NCI-H1694 treated with DMSO at 0.1 percent for 48 hours (cell line): ENCODE measurements at places on chromosomes 6 and 20.

- no peak for DNase-seq
Observed at GRCh38 chr6:43963203-43963602, 164.0 kb downstream of the MRPL14 start.

GRCh38 chr6:151290877-151291721 is 51.3 kb downstream of the AKAP12 start:
- no peak for DNase-seq

DNA sequence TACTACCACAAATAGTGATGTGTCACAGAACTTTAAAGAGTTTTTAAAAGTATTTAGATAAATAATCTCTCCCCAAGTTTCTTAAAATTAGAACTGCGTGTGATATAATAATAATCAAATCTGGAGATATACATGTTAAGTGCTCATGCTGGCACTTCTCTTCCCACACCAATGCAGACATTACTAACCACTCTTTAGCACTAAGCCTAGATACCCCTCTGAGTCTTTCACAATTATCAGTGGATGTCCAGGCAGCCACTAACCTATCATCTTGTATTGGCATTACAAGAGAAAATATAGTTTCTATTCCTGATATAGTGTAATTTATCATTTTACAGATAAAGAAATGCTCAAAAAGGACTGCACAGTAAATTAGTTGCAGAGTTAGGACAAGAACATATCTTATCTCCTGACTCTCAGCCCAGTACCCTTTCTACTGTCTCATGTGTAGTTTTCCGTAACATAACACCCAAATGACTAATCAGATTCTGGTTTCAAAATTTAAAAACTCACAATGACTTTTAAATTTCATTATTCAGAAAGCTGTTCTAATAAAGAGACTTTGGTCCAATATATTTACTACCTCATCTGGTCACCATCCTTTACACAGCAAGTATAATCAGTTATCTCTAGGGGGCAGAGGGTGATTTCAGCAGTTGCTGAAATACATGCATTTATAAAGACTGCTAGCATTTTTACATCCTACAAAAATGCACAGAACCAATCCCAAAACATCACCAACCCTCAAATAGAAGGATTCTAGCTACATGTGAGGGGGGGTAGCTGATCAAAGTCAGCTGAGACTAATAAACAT is 215.5 kb upstream of the MCHR2 start:
- no peak for DNase-seq

DNA sequence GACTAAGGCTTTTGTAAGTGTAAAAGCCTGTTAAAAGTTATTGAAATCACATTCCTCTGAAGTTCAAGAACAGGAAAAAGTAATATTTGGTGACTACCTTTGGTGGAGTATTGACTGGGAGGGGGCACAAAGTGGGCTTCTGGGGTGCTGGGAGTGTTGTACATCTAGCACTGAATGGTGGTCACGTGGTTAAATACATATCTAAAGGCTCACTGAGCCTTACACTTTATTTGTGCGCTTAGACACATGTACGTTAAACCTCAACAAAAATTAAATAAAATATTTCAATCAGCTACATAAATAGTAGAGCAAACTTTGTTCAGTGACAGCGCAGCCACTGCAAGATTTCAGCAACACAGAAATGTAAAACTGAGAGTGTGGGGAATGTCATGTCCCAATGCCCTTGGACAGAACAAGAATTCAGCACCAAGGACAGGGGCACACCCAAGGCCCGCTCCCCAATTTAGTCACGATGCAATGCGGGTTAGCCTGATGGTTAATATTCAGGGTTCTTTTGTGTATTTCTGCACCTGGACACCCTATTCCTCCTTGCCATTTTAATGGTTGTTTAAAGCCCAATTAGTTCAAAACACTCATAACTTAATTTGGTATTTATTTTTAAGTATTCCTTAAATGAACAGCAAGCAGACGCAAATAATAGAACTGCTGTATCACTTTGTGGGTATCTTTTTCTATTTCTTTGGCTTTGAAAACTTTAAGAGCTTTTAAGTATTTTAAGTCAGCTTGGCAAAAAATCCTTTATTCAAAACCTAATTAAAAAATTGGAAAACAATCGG is 37.4 kb downstream of the ANGPT4 start:
- DNase-seq: no peak

DNA sequence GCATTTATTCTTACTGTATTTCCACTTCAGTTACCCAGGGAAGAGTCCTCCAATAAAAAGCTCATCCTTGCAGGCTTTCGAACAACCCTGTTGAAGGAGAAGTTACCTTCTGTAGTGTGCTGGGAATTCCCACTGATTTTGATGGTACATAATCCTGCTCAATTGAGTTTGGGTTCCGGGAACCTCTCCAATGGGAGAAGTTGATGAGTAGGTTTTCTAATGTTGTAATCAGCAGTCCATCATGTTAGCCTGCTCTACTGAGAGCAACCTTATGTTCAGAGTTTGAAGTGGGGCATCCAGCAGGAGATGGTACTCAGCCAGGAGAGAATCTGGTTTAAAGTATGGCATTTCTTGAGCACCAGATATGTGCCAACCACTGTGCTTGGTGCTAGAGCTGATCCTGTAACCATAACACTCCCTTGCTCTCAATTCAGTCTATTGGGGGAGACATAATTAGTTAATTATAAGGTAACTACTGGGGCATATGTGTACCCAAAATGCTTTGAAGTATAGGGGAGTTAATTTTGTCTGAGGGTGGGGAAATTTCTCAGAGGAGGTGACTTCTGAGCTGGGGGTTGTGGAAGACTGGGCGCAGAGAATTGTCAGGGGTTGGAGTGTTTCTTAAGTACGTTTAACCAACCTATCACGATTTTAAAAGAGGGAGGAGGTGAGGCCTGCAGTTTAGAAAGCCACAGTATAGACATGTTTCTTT is 2.1 kb downstream of the TOP1 start:
- DNase-seq: no peak

GRCh38 chr6:168852376-168852884 is 401.2 kb downstream of the THBS2 start:
- no peak for DNase-seq

- peak; percentile 63 for DNase-seq
Observed at GRCh38 chr6:80003826-80004172, 650 bp upstream of the TTK start.

GRCh38 chr6:64580346-64580745 is 944.7 kb downstream of the PHF3 start:
- DNase-seq: no peak

DNA sequence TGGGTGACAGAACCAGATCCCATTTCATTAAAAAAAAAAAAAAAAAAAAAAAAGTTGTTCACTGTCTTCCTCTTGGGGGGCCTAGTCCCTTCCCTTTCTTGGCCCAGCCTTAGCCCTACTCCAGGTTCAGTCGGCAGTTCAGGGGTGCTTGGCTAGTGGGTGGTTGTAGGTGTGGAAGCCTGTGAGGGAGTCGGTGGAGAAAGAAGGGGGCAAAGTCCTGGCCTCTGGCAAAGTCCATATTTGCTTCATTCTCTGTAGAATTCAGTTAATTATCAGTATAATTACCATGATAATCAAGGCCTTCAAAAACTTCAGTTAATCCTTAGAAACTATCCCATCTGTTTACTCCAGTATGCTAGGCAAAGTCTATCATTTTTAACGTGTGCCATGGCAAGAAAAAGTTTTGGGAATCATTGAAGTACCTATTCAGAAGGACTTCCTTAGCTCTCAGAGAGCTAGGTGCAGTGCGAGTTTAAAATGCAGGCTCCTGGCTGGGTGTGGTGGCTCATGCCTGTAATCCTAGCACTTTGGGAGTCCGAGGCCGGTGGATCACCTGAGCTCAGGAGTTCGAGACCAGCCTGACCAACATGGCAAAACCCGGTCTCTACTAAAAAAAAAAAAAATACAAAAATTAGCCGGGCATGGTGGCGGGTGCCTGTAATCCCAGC is 205.7 kb upstream of the ARG1 start:
- no peak for DNase-seq

- no peak for DNase-seq
Observed at GRCh38 chr6:98833057-98833306, 1.4 kb upstream of the POU3F2 start.

GRCh38 chr6:135703007-135703406 is 148.5 kb upstream of the PDE7B start:
- DNase-seq: no peak

GRCh38 chr6:2327591-2327990 is 82.2 kb upstream of the GMDS start:
- no peak for DNase-seq

GRCh38 chr6:57294862-57295445 is 22.5 kb upstream of the PRIM2 start:
- DNase-seq: no peak

DNA sequence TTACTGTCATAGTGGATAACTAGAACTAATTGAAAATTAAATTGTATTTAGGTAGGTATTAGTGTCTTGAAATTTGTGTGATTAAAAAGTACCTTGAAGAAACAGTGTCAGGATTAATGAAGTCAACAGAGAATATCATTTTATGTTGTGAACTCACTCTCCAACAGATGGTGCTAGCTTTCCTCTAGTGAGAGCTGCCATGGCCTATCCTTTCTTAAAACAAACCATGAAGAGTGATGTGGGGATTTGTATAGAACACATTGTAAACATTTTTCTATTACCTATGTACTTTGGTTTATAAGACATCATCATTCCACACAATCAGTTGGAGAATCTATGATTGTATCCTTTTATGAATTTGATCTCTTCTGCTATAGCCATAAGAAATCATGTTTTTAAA is 4.8 kb upstream of the SRSF12 start:
- DNase-seq: peak; percentile 61

DNA sequence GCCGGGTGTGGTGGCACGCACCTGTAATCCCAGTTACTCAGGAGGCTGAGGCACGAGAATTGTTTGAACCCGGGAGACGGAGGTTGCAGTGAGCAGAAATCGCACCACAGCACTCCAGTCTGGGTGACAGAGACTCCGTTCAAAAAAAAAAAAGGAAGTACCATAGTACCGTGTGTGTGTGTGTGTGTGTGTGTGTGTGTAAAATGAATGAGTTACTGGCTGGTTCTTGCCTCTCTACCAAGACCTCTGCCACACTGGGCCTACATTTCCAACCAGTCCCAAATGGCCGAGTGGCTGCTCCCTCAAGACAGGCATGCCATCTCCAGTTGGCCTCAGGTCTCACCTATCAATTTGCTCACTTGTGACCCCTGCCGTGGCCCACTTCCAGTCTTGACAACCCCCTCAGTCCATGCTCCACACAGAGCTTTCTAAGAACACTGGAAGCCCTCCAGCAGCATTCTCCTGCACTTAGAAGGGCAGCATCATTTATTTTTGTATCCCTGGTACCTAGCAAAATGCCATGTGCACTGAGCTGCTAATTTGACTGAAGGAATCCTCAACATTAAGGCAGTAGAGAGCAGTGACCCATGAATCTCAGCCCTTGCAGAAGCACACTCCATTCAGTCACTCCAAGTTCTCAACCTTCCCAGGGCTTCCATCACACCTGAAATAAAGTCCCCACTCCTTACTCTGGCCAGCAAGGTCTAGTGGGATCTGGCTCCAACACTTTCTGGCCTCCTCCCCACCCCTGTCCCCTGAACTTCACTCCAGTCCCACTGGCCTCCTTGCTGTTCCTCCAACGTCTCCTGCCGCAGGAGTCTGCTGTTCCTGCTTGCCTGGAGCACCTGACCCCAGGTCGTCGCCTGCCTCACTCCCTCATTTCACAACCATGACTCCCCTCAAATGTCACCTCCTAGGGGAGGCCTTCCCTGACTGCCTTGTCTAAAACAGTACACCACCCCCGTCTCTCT is 29.9 kb downstream of the COX4I2 start:
- no peak for DNase-seq

- no peak for DNase-seq
Observed at GRCh38 chr6:4799912-4800311, 23.7 kb downstream of the CDYL start.

GRCh38 chr6:89596056-89596455 is 42.5 kb downstream of the LYRM2 start:
- no peak for DNase-seq

DNA sequence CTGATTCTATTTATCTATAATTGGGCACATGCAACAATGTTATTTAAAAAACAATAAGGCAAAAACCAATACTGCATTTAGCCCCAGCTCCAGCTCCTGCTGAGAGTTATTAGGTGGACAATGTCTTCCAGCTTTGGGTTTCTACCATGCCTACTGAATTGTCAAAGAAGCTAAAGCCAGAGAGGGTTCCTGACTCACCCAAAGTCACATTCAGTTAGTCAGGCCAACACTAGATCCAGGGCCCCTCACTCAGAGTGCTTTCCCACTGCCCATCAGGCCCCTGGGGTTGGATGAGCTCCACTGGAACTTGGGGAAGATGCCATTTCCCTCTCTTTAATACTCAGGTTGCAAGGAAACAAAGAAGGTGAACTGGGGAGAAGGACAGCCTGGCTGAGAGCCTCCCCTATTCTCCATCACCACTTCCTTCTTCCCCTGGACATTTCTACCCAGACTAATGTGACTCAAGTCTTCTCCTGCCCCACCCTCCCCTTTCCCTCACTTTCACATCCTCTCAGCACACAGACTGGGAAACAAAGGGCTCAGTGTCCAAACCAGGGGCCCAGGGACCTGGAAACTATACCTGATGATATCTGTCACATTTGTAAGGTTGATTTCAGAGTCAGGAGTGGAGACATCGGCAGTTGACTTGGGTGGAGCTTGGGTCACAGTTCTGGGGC is 6.0 kb downstream of the TREM1 start:
- no peak for DNase-seq

DNA sequence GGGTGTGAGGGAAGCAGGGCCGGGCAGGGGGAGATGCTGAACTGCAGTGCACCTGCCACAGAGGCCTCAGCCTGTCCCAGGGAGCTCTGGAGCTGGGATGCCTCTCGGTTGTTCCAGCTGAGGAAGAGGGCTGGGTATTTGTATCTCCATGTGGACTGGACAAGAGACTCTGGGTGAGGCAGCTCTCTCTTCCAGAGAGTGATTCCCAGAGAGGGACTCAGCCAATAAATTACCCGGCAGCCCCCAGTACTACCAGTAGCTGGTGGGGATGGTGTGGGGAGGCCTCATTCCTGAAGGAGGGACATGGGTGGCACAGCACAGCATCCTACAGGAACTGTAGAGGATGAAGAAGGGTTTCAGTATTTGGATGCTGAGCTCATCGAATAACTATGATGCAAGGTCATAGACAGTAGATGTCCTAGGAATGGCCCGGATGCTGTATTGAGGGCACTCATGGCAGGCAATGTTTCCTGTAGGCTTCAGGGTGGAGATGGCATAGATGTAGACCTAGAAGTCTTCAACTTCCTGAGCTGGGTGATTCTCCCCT is 1.4 kb downstream of the FGD2 start:
- no peak for DNase-seq

- DNase-seq: no peak
Observed at GRCh38 chr6:18263418-18264218, 712 bp downstream of the DEK start.

DNA sequence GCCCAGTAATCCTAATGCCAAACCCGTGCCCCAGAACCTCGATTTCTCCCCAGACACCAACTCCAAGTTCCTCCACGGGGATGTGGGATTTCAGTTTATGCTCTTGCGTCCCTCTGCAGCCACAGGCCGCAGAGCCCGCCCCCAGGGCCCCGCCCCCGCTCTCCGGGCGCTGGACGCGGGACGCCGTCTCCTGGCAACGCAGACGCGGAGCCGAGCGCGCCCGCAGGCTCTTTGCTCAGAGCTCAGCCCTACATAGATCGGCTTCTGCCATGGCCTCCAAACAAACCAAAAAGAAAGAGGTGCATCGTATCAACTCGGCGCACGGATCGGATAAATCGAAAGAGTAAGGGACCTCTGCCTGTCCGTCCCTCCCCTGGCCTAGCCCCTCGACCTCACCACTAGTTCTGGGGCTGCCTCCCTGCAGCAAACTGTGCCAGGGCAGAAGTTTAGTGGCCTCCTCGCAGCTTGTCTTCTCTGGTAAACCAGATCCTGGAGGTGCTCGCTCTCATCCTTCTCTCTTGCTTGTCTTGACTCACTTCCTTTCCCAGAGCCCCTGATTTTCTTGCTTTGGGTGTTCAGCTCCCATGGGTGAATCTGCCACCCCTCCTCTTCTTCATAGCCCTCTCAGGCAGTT is at the start of gene ADGB:
ADGB (plus strand) TSS at position 201 of the 634 bp plus-strand sequence; CDS start at position 270, 69 bp downstream.
- no peak for DNase-seq
